Epithelial cell of umbilical artery (primary cell): ENCODE measurements at places on chromosomes 2 and 18. TPM values are rescaled to one million over a fixed set of nuclear protein-coding genes. Genes with fewer than 3 reads are reported as not detected.

ALPP gene
- total RNA-seq = not detected in 2 replicates

LHCGR gene
- not detected in 2 replicates for total RNA-seq

SERPINB3 gene
- total RNA-seq = not detected in 2 replicates

MC2R gene
- not detected in 2 replicates for total RNA-seq
